Activated CD4-positive, alpha-beta T cell treated with anti-CD3 and anti-CD28 coated beads for 1 hour (primary cell): ENCODE measurements at places on chromosomes 1 and 21.

- DNase-seq: no peak
Measured at GRCh38 chr21:33059380-33059841, 10.5 kb upstream of the OLIG1 start.

GRCh38 chr1:64851664-64852063 lies 106.8 kb downstream of the RAVER2 start:
- DNase-seq: no peak

DNA sequence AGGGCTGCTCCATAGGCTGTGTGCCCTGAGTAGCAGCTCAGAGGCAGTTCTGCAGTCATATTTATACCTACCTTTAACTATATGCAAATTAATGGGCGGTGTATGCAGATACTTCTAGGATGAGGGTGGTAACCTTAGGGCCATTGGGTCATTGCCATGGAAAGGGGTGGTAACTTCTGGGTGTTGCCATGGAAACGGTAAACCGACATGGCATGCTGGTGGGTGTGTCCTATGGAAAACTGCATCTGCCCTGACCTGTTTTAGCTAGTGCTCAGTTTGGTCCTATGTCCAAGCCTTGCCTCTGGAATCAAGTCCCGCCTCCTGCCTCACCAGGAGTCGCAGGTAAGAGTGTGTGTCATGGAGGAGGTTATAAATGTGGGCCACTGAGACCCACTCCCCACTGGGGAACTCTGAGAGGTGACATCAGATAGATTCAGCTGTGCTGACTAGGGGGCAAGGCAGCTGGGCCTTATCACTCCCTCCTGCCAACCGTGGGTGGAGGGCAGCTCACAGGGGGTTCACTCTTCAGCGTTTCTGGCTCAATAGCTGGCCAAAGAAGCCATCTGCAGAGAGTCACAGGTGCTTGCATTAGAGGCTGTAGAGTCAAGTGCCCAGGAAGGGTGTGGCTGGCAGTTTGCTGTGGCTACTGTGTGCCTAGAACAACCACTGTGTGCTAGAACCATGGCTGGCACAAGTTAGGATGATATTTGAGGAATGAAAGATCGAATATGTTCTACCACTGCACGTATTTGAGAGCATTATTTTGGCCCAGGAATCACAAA lies 19.0 kb downstream of the BACE2 start:
- no peak for DNase-seq

DNA sequence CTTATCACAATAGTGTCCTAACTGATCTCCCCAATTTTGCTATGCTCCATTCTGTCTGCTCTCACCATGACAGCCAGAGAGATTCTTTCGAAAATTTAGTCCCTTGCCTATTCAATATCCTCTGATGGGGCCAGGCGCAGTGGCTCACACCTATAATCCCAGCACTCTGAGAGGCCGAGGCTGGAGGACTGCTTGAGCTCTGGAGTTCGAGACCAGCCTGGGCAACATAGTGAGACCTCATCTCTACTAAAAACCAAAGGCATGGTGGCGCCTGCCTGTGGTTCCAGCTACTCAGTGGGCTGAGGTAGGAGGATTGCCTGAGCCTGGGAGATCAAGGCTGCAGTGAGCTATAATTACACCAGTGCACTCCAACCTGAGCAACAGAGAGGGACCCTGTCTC lies 16.1 kb upstream of the PDZK1IP1 start:
- no peak for DNase-seq

- DNase-seq: no peak
Measured at GRCh38 chr1:115790846-115791245, 22.3 kb upstream of the CASQ2 start.

DNA sequence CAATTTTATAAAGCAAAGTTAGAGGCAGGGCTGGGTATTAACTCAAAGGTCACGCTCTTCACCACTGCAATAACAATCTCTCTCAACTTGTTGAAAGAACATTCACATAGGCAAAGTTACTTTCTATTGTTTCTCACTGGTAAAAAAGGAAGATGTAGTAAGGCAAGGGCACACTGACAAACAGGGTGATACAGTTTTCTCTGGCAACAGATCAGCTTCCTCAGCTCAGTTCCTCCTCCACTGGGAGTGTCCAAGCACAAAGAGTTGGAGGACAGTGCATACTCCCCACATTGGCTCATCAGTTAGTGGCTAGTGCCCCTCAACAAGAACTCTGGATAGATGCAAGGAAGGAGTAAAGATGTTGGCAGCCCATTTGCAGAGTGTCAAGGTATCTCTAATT lies 3.7 kb downstream of the PLPPR4 start:
- no peak for DNase-seq

GRCh38 chr1:188719735-188720134 lies 1757.9 kb downstream of the BRINP3 start:
- no peak for DNase-seq

DNA sequence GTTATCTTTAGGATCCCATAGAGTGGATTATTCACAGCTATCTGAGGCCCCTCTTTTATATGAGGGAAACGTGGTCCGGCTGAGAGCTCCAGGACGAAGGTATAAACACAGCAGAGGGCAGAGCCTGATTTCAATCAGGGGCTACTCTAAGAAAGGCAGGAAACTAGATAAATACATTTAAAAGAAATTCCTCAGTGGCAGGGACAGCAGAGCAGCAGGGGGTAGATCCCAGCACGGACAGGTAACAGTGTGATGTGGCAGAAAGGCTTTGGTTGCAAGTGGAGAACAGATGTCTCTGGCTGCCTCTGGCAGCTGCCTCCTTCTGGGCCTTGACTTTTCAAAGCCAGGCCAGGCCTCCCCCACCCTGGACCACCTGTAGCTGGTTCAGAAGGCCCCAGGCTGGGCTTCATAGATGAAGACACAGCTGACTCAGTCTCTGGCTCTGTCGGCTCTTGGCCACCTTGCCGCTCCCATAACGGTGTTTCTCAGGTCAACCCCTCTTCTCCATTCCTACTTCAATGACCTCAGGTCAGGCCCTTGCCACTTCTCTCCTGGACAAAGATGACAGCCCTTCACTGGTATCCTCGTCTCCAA lies 43.8 kb downstream of the FAM78B start:
- DNase-seq: no peak

GRCh38 chr1:50109647-50110075 lies 941 bp downstream of the ELAVL4 start:
- DNase-seq: no peak

- DNase-seq: no peak
Measured at GRCh38 chr1:44543786-44544185, 130.5 kb downstream of the TMEM53 start.

DNA sequence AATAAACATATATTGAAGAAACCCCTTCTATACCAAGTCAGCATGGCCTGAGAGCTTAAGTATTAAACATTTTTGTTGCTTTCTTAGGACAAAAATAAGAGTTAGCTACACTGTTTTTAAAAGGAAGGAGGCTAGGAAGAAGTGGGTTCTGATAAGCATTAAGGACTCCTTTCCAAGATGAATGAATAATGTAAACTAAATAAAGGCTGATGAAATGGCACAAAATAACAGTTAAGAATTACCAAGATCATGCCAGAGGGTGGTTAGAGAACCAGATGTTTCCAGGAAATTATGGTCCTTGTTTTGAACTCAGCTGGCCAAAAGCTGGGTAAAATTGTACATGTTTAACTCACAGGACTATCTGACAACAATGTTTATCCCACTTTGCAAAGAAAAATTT lies 114.1 kb upstream of the ETS2 start:
- DNase-seq: no peak

DNA sequence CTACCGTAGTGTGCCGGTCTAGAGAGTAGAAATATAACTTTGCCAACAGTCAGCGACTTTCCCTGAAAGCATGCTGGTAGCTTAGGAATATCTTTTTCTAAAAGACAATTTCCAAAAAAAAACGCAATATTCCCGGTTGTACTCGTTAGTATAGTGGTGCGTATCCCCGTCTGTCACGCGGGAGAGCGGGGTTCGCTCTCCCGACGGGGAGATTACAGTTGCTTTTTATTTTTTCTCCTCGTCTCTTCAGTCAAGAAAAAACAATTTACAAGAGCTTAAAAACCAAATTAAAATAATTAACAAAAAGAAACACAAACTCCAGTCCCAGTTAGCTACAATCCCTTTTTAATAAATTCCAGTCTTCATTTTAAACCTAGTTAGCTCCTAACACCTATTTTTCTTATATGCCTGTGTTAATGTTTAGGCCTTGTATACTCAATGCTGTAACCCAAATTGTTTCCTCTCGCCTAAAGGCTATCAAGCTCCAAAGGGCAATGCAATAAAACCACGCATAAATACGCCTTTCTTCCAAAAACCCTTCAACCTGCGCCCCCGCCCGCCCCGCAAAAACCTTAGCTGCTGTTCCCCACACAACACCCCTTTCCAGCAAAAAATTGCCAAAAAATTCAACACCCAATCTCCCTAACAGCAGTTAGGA lies 7.8 kb downstream of the HSPA6 start:
- no peak for DNase-seq

DNA sequence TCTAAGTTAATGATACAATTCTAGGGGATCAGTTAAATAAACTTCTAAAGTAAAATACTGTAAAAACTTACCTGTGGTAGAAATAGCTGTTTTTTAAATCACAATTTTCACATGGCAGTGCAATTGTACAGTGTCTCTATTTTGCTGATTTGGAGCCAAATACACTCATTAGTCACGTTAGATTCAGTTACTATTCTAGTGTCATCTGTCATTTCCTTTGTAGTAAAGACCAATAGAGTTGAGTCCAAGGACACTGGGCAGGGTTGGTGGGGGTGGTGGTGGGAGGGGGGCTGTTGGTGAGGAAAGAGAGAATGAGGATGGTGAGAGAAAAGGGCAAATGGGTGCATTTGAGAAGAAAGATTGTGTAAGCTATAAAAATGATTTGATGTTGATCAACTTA lies 33.6 kb downstream of the CD55 start:
- no peak for DNase-seq

DNA sequence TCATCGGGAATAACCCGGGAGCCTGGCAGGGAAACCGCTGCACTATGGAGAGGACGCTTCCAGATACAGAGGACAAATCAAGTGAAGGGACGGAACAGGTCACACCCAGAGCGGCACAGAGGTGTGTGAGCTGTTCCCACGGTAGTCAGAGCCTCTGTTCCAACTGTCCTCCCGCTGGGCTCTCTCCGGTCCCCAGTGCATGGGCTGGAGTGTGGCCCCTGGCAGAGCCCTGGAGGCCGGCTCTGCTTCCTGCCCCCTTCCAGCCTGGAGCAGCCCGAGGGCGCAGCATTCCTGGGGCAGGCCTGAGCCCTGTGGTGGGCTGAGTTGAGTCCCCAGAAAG lies 11.9 kb upstream of the ZBTB21 start:
- no peak for DNase-seq

DNA sequence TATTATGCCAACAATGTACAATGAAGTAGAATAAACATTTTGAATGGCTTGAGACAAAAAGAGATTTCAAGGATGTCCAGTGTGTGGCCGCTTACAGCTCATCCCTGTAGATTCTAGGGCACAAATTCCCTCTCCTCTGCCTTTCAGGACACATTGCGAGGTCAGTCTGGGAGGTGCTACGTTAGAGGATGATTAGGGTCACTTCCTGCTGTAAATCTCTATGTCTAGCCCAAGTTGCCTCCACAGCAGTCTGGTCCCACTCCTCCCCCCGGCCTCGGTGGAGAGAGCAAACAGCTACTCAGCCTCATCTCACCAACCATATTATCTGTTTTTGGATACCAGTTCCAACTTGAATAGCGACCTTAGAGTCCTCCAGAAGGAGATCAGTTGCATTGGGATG lies 17.0 kb downstream of the KCNJ10 start:
- no peak for DNase-seq

DNA sequence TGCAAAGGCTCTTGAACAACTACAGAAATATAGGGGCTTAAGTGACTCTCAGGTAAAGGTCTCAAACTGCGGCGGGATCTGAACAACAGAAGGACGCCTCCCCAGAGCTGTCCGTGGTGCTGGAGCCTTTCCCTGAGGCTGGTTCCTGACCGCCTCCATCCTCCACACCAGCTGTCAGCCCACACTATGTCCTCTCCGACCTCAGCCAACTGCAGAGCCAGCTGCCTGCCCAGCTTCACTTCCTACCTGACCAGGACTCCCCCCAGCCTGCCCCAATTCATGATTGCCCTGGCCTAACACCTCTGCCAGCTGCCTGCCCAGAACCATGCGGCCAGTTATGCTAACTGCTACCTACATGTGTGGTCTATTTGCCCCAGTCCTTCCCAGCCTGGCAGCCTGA lies 63.6 kb upstream of the ZC3H12A start:
- no peak for DNase-seq

- DNase-seq: no peak
Measured at GRCh38 chr1:31620631-31621497, 3.4 kb downstream of the HCRTR1 start.

- DNase-seq: no peak
Measured at GRCh38 chr1:997993-998744, 1.7 kb downstream of the HES4 start.

DNA sequence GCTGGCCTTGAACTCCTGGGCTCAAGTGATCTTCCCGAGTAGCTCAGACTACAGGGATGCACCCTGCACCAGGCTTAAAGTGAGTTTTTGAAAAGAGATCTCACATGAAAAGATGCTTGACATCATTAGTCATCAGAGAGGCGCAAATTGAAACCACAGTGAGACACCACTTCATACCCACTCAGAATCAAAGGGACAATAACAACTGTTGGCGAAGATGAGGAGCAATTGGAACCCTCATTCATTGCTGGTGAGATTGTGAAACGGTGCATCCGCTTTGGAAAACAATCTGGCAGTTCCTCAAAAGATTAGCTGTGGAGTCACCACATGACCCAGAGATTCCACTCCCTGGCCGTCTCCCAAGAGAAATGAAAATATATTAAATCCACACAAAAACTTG lies 122.3 kb downstream of the PGBD5 start:
- no peak for DNase-seq

DNA sequence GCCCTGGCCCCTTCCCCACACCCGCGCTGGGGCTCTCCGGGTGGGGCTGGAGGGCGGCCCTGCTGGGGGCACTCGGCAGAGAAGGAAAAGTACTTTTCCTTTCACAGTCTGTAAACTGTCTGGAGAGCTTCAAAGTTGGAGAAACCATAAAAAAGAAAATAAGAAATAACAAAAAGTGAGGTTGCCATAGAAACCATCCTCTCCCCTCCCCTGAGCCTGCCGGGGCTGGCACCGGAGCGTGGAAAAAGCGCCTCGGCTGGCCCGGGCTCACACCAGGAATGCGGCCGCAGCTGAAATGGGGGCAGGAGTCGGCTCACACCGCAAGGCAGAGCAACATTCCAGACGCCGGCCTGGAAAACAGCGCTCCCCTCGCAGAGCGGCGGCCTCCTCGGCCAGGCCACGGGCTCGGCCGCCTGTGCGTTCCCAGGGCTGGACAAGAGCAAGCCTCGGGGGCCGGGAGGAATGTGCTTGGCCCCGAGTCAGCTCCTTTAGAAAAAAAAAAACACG lies 69.2 kb downstream of the MORN1 start:
- no peak for DNase-seq
